Right lobe of liver (tissue), 6 donors: ENCODE measurements at places on chromosomes 13 and 19.

GRCh38 chr13:114328034-114328433, 13.7 kb downstream of the CHAMP1 start:
- no peak for DNase-seq

DNA sequence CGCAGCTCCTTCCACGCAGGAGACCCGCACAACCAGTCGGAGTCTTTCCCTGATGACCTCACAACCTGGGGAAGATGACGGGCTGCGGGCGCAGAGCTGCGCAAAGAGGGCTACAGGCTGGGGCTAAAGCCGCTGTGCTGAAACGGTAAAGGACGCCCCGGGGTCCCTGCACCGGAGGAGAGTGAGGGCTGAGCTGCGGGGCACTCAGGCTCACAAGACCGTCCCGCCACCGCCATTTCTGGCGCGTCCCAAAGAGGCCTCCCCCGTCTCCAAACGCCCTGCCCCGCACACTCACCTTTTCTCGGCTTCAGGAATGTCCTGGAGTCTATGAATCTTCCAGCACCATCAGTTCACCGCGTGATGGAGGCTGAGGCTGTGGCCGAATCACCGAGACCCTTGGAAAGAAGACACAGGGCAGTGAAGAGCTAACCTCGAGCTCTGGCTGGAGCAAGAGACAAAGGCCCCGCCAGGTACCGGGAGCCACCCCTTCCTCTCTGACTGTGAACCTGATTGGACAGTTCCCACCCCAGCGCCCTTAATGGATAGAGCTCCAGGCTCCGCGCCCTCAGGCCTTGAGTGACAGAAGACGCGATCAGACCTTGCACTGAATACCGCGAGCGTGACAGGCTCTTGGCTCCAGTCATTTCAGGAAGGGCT, 41.8 kb upstream of the ZNF429 start:
- DNase-seq, result no peak

DNA sequence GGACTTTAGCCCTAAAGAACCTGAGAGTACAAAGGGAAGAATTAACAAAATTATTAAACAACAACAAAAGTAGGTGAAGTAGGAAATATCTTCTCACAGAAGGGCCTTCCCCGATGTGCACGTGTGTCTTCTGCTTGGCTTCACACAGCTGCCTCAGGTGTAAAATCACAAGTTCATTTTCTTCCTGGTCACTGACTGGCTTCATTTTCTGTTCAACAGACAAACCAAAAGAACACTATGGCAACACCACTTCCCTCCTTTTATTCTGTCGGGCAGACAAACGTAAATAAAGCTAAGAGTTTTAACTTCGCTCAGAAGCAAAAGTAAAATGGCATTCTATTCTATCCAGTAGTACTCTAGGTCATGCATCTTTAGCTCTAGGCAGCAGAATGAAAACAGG, 140.9 kb downstream of the TBC1D4 start:
- DNase-seq, result no peak

- no peak for DNase-seq
These were observed 45.8 kb downstream of the UFM1 start for GRCh38 chr13:38395497-38395788.

DNA sequence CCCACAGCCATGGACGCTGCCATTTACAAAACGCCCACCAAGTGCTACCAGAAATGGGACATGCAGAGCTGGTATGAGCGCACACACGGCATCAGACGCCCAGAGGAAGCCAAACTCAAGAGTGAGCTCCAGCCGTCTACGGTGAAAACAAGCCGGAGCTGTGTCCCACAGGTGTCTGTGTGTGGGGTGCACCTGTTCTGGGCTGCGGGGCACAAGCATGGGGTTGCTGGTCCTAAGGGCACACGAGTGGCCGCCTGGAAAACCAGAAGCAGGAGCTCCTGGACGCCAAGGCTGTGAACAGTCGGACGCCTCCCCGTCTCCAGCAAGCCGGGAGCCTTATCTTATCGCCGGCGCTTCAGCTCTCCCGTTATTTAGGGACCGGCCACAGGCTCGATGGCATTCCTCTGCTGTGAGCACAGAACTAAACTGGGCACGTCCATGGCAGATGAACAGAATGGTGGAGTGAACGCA, 1.3 kb downstream of the ADPRHL1 start:
- DNase-seq, result no peak

- DNase-seq, result peak; percentile 85
These were observed at the start of gene FOXA3 for GRCh38 chr19:45863840-45864628. TSS of gene FOXA3 (plus strand) at chr19:45864326. CDS start at chr19:45864457, 131 bp downstream.

GRCh38 chr19:30132343-30133075, 190.5 kb downstream of the URI1 start:
- DNase-seq, result no peak

DNA sequence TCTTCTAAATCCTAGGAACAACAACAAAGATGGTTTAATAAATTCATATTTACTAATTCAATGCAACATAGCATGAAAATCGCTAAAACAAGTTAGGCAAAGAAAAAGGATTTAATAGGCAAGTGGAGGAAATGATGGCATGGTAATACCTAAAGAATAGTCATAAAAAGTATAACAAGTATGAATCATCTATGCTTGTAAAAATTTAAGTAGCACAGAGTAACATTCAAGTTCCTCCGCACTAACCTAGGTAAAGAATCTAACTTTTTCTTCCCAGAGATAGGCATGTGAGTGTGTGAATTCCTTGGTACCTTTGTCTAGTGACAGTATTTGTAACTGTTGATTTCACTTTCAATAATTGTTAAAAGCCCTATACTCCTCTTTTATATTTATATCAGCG, 42.6 kb downstream of the RCBTB2 start:
- no peak for DNase-seq

GRCh38 chr13:98048265-98048664, 94.6 kb upstream of the FARP1 start:
- DNase-seq, result no peak

DNA sequence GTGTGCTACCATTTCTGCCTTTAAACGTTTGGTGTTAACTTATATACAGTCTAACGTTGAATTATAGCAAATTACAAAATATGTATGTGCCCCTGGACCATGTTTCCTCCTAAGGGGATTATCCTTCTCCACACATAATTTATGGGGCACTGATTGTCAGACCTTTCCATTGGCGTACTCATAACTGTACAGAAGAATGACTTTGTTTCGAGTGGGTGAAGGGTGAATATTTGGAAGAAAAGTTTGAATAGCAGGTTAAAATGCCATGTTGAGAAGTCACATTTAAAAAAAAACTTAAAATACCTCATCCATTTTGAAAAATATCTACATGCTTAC, 58.8 kb downstream of the SLC10A2 start:
- DNase-seq, result no peak

DNA sequence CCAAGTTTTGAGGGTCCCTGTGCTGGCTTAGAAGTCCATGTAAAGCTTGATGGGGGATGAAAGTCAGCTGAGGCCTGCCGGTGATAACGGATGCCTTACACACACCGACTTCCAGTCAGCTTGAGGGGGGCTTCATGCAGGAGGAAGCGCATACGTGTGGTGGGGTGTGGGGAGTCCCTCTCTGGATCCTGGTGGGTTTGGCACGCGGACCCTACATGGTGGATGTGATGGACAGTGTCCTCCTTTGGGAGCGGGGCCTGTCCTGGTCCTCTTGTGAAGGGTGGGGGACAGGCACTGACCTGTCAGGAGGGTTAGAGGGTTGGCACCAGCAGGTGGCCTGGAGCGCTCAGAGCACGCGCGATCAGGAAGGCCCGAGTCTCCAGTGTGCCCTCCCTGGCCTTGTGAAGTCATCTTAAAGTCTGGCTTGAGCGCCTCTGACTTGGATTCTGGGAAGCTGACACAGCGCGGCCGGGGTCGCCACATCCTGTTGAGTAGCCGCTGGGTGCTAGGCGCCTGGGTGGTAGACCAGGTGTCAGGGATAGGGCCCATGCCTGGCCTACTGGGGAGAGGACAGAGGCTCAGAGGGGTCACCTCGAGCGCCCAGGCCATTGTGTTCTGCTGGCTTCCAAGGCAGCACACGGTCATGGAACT, 2.9 kb downstream of the DAZAP1 start:
- no peak for DNase-seq

- DNase-seq, result no peak
These were observed 157.0 kb downstream of the KDM4B start for GRCh38 chr19:5125797-5126497.

DNA sequence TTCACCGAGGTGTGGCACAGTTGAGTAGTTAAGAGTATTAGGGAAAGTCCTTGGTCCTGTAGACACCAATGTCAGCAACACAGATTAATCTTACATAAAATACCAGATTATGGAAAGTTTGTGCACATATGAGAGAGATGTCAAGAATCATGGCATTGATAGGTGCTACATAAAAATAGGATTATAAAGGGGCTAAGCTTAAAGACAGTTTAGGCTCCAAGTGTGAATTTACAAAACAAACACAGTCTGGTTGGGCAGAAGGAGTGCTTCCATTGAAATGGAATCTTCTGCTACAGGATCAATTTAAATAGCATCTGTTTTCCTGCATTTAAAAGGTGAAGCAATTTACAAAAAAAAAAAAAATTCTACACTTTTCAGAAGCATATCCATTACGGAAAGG, 292.9 kb downstream of the DNAJC15 start:
- no peak for DNase-seq

GRCh38 chr19:55366790-55367189, 3.5 kb downstream of the IL11 start:
- no peak for DNase-seq

GRCh38 chr13:44484562-44485138, 91.5 kb downstream of the TSC22D1 start:
- DNase-seq, result no peak

DNA sequence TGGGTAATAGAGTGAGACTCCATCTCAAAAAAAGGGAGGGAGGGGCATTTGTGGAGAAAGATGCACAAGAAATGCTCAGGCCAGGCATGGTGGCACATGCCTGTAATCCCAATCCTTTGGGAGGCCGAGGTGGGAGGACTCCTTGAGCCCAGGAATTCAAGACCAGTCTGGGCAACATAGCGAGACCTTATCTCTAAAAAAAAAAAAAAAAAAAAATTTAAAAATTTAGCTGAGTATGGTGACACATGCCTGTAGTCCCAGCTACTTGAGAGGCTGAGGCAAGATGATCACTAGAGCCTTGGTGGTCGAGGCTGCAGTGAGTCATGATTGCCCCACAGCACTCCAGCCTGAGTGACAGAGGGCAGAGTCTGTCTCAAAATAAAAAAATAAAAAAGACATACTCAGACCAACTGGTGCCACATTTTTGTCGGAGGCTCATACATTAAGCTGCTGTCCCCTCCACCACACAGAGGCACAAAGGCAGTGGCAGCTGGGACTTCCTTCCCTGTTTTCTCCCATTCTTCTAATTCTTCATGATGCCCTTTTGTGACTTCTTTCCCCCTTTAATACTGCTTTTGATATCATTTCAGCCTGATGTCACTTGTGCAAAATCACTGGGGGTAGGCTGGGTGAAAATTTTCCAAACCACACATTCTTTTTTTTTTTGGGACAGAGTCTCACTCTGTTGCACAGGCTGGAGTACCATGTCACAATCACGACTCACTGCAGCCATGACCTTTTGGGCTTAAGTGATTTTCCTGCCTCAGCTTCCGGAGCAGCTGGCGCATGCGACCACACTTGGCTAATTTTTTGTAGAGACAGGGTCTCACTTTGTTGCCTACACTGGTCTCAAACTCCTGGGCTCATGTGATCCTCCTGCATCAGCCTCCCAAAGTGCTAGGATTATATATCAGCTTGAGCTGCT, 26.8 kb upstream of the CXCL17 start:
- no peak for DNase-seq

DNA sequence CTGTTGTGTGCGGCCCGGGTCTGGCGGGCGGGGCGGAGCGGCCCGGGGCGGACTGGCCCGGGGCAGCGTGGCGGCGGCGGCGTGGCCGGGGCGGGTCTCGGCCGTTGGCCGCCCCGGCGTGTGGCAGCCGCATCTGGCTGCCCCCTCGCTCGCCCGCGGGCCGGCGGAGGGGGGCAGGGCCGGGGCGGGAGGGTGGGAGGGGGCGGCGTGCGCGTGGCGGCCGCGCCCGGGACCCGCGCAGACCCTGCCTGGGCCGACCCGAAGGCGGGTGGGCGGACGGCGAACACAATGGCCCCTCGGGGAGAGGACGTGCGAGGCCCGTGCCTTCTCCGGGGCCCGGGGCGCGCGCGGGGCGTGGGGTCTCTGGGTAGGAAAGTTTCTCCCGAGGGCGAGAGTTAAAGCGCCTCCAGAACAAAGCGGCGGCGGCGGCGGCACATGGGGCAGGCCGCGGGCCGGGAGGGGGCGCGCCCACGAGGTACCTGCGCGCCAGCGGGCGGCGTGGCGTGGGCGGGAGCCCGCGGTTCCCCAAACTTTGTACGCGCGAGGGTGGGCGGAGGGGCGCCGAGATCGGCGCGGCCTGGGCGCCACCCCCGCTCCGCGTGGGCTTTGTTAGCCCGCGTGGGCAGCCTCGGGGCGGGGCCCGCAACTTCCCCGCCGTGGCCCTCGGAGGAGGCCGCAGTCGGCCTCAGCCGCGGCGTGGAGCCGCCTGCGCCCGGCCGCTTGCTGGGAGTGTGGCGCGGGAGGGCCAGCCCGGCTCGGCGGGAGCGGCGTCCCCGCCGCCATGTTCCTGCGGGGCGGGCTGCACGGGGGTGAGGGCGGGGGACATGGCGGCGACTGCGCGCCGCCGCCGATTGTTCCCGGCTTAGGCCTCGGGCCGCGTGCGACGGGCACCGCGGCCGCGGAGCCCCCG, 764 bp downstream of the MIR17HG start:
- DNase-seq, result peak; percentile 67

DNA sequence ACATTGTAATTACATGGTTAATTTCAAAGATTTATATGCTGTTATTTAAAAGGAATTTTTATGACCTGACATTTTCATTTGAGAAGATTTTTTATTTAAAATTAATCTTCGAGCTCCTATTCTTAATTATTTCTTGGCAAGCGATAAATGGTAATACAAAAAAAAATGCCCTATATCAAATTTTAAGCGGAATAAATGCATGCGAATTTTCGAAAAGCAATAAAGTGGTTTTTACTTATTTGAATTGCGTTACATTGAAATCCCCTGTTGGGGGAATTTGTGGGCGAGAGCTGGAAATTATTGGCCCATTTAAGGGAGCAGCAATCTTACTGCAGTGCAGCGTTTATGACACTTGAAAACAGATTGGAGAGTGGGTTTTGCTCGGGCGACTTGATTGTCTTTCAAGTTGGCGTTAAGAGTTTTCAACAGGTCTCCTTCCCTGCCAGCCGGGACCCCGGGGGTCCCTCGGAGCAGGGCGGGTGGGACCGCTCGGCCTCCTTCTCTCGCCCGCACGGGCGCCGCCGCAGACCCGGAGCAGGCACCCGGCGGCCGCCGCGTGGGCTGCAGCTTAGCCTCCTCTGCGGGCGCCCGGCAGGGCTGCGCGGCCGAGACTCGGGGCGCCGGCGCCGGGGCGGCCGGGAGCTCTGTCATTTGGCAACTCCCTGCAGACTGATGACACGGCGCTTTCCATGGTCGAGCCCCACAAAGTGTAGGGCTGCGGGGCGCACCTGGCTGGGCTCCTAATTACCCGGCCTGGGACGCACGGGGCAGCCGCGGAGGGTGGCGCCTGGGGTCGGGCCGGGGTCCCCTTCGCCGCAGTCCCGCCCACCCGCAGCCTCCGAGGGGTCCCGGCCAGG, 255.1 kb upstream of the SOX21 start:
- DNase-seq, result no peak

DNA sequence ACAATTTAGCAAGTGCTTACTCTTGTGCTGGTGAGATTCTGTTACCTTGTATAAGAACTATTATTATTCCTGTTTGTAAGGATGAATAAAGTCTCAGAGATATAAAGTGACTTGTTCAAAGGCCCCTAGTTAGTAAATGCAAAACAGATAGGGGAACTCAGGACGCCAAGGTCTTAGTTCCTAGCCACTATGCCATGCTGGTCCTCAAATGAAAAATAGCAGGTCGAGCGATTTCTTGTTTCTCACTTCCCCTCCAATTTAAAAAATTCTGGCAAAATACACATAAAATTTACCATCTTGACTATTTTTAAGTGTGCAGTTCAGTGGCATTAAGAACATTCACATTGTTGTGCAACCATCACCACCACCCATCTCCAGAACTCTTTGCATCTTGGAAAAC, 1.1 kb downstream of the TECR start:
- DNase-seq, result no peak
